PC-9 (cell line): ENCODE measurements at places on chromosomes 1 and 21. TPM values are rescaled to one million over a fixed set of nuclear protein-coding genes. Genes with fewer than 3 reads are reported as not detected.

GRCh38 chr1:205446828-205447227, 9.0 kb downstream of the BLACAT1 start:
- peaks cover 69% of the 10 kb centered on the region for H3K4me1 ChIP-seq
- no peaks in the 10 kb centered on the region for H3K36me3 ChIP-seq
- no peak overlapping the region for H3K27ac ChIP-seq
- no peak for DNase-seq

RIPPLY3 gene
- 0.17 TPM in 1 of 2 replicates, not detected in the other for total RNA-seq

SPRR1B gene
- not detected in 2 replicates for total RNA-seq

APOBEC4 gene
- total RNA-seq = not detected in 2 replicates

- no peak overlapping the region for H3K4me3 ChIP-seq
- H3K4me1 ChIP-seq = peaks cover 10% of the 10 kb centered on the region
- H3K36me3 ChIP-seq = no peaks in the 10 kb centered on the region
- no peak for DNase-seq
- no peak overlapping the region for H3K27ac ChIP-seq
Measured at GRCh38 chr1:47181095-47181954, 8.5 kb downstream of the PDZK1IP1 start.

GRCh38 chr1:240399381-240399780, 212.6 kb downstream of the GREM2 start:
- DNase-seq = no peak
- H3K27me3 ChIP-seq = peaks cover 3% of the 10 kb centered on the region; the same call in 1 of the 2 replicates
- H3K36me3 ChIP-seq = no peaks in the 10 kb centered on the region
- no peak overlapping the region for H3K27ac ChIP-seq
- H3K4me1 ChIP-seq = no peaks in the 10 kb centered on the region

GRCh38 chr1:180631194-180631765, 542 bp upstream of the XPR1 start:
- H3K27me3 ChIP-seq = no peaks in the 10 kb centered on the region
- peaks cover 14% of the 10 kb centered on the region for H3K4me1 ChIP-seq
- no peak for DNase-seq
- H3K27ac ChIP-seq = no peak overlapping the region
- no peaks in the 10 kb centered on the region for H3K36me3 ChIP-seq

LEMD1 gene
- 16.7 and 22.1 TPM in 2 replicates for total RNA-seq

LCE1B gene
- not detected in 2 replicates for total RNA-seq

DNA sequence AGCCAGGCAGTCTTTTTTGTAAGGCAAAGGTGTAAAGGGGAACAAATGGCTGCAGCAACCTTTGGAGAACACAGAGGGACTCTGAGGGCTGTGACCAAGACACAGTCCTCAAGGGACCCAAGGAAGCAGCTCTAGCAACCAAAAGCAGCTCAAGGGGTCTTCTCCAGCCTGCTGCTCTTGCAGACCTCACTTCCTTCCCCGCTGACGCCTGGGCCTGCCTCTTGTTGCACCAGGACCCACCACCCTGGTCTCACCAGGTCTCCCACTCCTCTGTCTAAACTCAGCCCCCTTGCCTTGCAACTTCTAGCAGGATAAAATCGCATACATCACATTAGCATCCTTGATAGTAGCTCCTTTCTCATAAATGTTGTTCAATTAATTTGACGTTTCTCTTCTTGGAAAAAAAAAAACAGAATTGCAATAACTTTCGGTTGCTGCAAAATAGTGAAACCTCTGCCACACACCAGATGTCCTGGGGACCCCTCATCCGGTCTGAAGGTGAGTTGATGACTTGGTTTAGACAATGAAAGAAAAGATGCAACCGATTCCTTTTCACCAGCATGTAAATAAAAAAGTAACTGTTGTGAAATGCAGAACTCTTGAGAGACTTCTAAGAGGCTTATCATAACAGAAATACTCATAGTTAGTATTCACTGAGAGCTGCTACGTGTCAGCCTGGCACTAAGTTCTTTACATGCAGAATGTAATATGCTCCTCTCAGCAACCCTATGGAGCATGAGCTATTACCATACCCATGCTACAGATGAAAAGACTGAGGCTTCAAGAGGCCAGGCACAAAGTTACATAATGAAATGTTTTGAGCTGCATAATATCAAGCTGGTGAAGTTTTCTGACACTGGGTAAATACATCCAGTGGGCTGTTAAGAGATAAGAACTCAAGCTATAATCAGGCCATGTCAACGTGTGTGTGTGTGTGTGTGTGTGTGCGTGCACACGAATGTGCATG, 58.5 kb downstream of the UMODL1 start:
- no peak overlapping the region for H3K4me3 ChIP-seq
- no peak overlapping the region for H3K27ac ChIP-seq
- H3K36me3 ChIP-seq = no peaks in the 10 kb centered on the region
- no peak for DNase-seq
- no peaks in the 10 kb centered on the region for H3K27me3 ChIP-seq
- H3K4me1 ChIP-seq = 0 out of 2 replicates have a peak, but pooled peaks cover 4% of the 10 kb centered on the region

DNA sequence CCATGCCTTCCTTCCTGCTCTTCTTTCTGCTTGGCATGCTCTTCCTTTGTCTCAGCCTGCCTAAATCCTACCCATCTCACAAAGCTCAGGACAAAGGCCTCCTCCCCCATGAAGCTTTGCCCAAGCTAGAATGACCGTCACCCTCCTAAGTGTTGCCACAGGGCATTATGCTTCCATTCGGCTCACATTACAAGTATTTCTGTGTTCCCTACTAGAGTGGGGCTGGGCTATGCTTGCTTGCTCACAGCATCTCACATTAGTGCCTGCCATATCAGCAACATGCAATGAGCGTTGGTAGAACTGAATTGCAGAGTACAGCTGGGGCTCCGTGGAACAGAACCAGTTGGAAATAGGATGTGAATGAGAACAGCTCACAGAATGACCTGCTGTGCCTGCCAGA, 82.8 kb downstream of the CD58 start:
- H3K27ac ChIP-seq = peak overlapping the region; percentile 93
- no peaks in the 10 kb centered on the region for H3K36me3 ChIP-seq
- H3K4me1 ChIP-seq = peaks cover 75% of the 10 kb centered on the region

SSR2 gene
- 152 and 196 TPM in 2 replicates for total RNA-seq

GRCh38 chr1:45359882-45360513, 19.8 kb upstream of the MUTYH start:
- peak; percentile 49 for DNase-seq
- H3K36me3 ChIP-seq = no peaks in the 10 kb centered on the region
- H3K4me1 ChIP-seq = peaks cover 21% of the 10 kb centered on the region

GBP4 gene
- total RNA-seq = 0.83 and 1.3 TPM in 2 replicates

MMP23B gene
- 4.6 and 4.9 TPM in 2 replicates for total RNA-seq

GRCh38 chr1:184919892-184920291, 54.4 kb downstream of the NIBAN1 start:
- H3K27me3 ChIP-seq = no peaks in the 10 kb centered on the region
- no peaks in the 10 kb centered on the region for H3K36me3 ChIP-seq
- no peak for DNase-seq
